ENCODE measurements at places on chromosomes 7 and 10. TPM values are rescaled to one million over a fixed set of nuclear protein-coding genes. Genes with fewer than 3 reads are reported as not detected.

PTEN gene
- 123 TPM for polyA plus RNA-seq

MTERF1 gene
- 14.6 TPM for polyA plus RNA-seq

C7orf57 gene
- 4.4 TPM for polyA plus RNA-seq

EMX2 gene
- polyA plus RNA-seq = not detected

DGKI gene
- polyA plus RNA-seq = 0.46 TPM
